ENCODE measurements at places on chromosomes 2 and 18. TPM values are rescaled to one million over a fixed set of nuclear protein-coding genes. Genes with fewer than 3 reads are reported as not detected.

GRCh38 chr18:3508576-3509549 lies 58.9 kb downstream of the TGIF1 start:
- no peak for DNase-seq

DNA sequence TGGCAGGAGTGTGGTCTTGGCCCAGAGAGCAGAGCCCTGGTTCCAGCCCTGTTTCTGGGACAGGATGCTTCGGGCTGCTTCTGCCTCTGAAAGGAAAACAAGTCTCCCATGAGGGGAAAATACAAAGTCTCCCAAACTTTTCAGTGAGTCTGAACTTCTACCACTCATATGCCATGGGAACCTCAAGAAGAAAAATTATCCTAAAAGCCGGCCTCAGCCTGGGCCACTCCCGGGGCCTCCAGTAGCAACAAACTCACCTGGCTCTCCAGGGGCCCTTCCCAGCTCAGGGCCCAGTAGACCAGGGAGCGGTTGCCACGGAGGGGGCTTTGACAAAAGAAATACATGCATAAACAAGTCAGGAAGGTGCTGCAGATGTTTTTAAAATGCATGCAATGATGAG lies 289.2 kb upstream of the HDAC4 start:
- DNase-seq, result no peak

DNA sequence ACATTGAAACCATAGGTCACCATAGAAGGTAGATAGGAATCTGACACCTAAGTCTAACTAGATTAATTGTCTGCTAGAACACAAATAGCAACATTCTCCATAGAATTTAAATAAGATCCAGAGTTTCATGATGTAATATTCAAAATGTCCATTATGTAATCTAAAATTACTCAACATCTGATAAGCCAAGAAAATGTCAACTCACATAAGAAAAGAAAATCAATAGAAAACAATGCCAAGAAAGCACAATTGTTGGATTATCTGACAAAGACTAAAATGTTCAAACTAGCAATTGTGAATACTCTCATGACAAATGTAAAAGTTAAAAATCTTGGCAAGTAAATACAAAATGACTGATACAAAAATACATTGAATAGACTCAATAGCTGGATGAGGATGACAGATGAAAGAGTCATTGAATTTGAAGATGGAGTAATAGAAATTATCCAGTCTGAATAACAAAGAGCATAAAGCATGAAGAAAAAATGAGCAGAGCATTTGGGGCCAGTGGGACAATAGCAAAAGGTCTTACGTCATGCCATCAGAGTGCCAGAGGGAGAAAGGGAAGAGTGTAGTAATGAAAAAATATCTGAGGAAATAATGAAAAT lies 358.6 kb downstream of the METTL4 start:
- DNase-seq, result no peak

DNA sequence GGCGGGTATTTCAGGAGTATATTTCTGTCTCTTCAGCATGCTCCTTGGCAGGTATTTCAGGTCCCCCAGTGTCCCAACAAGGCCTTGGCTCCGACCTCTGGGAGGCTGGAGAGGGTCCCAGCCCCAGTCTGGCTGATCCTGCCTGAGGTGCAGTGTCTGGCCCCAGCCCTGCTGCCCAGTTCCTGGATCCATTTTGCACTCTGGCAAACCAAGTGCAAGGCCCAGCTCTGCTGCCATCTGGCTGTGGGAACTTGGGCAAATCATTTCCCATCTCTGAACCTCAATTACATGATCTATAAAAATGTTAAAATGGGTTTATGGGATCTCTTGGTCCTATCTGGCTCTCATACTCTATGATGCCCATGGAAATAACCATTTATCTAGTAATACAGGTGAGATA lies 63.6 kb downstream of the ZBTB7C start:
- no peak for DNase-seq

DNA sequence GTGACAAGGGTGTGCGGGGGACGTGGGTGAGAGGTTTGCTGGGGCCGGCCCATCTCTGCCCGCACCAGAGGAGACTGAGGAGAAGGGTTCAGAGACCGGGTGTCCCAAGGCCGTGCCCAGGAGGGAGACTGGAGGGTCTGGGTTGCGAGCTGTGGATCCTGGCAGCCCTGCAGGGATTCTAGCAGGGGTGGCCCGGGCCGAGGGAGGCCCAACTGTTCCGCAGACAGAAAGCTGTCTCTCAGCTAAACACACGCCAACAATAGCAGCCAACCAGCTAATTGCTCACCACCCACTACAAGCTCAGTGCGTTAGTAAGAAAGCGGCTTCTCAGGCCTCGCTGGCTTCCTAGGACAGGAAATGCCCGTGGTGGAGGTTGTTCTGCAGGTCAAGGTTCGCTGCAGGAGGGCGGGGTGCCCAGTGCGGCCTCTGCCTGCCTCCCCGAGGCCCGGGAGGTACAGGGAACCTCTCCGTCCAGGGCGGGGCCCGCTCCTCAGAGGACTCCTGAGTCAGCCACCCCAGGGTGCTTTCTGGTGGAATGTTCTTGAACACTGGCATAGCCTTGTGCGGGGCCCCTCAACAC lies 282.0 kb upstream of the PXDN start:
- no peak for DNase-seq

- no peak for DNase-seq
Measured at GRCh38 chr2:149156971-149157740, 118.7 kb downstream of the LYPD6B start.

GRCh38 chr2:60353863-60354262 lies 199.6 kb downstream of the BCL11A start:
- DNase-seq, result no peak

DNA sequence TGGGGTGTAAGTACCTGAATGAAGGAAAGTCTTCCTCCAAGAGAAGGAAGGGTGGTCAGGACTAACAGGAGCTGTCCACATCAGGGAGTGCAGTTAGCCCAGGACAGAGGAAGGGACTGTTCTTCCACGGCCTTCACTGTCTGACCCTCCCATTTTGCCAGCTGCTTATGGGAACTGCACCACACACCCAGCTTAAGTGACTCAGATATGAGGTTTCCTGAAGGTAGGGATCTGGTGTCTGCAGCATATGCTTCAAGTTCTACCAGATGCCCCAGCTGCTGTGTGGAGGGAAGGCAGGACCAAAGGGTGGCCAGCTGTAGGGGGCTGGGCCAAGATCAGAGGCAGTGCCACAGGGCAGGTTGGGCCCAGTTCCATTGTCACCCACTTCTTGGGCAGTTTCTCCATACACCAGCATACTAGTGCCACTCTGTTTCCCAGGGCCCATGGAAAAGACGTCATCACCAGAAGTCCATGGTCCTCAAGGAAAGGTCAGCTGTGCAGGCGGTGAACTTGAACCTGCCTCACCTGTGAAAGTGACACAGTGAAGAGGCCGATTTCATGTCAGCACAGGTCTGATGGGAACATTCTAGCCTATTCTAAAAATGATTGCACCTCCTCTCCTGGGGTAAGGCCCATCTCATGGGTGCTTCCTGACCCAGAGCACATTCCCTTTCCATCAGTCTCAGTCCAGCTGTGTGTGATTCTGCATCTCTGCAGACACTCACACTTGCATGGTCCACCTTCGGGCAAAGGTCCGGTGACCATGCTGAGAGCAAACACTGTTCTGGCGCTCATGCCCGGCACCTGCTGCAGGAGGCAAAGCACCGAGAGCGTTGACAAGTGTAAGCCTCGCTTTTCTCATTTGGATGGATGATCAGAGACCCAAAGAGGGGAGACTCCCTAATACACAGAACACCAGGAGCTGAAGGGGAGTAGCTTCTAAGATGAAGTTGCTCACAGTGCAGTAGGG lies 68.0 kb downstream of the ACAA2 start:
- DNase-seq, result no peak

DNA sequence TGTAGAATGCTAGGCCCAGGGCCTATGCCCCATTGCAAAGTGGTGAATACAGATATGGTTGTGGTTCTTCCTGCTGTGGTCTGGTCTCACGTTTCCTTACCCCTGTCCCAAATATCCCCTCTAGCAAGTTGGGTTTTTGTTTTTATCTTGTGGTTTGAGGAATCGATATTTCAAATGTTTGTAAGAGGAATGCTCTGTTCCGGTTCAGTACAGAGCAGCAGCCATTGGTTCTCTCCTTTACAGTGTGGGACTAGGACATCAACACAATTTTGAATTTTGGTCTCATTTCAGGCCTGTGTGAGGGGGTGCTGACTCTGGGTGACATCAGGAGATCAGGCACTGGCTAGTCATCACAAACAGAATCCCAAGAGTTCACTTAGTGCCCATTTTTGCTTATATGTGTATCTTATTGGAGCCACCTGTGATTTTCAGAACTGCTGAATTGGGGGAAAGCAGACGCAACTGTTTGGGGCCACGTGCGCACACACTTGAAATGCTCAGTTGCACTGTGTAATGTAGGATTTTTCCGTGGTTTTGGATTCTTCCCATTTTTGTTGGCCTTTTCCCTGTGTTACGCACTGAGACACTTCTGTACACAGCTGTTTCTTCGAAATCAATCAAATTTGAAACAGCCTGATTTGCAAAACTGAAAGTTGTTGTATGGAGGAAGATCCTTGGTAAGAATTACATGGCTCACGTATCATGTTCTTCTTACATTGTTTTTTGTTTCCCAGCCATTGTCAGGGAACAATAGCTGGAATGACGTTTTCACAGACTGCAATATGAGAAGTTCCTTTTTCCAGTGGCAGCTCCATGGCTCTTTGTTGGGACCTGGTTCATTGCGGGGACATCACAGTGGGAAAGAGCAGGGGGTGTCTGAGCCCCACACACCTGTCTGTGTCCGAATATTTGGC lies 8.6 kb downstream of the SH3BP4 start:
- no peak for DNase-seq

DNA sequence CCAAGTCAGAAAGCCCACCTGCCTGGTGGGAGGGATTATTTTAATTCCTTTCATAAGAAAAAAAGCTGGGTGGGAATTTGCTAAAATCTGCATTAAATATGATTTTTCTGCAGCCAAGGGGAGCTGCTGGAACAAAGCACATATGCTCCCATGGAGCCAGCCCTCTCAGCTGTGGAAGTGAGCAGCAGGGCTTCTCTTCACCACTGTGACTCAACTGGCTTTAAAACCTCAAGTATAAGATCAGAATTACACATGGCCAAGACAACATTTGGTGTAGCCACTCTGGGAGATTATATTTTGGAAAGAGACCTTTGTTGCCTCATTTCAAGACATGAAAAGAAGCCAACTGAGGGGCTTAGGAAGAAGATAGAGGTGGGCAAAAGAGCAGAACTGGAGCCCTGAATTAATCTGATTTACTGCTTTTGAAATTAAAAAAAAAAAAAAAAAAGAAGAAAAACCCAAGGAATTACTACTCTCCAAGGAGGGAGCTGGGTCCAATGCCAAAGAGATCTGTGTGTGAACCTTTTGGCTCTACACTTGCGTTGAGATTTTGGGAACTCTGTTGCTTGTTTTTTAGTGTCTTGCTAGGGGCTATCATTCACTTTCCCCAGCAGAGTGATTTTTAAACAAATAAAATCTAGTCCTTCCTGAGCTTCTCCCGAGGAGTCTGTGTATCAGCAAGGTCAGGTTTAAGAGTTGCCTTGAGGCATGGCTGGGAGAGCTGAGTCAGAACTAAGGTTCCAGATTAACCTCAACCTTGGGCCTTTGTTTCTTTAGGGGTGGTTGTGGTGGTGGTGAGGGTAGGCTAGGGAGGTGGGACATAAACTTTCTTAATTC lies 6.0 kb downstream of the LHCGR start:
- no peak for DNase-seq

Gene MSGN1
- not detected for total RNA-seq

Gene LBX2
- total RNA-seq, result not detected

Gene GPR55
- total RNA-seq, result not detected

Gene RPS27A
- total RNA-seq, result 726 TPM

Measured in frontal cortex (tissue), 4 donors.